Myocyte (in vitro differentiated cells): ENCODE measurements at places on chromosomes 16 and 17. TPM values are rescaled to one million over a fixed set of nuclear protein-coding genes. Genes with fewer than 3 reads are reported as not detected.

- DNase-seq = peak; percentile 93
Measured at GRCh38 chr17:41665566-41666236, 23.0 kb upstream of the EIF1 start.

- peak; percentile 26 for DNase-seq
Measured at GRCh38 chr16:24758373-24758772, 28.9 kb downstream of the TNRC6A start.

DNA sequence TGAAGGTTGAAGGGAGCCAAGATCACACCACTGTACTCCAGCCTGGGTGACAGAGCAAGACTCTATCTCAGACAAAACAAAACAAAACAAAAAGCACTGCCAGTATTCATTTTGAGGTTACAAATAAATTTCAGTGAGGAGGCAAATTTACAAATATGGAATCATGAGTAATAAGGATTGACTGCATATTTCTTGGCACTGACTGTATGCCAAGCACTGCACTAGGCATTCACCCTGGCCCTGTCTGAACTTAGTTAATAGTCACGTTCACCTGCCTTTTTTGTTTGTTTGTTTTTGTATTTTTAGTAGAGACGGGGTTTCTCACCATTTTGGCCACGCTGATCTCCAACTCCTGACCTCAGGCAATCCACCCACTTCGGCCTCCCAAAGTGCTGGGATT, 5.1 kb downstream of the LDAF1 start:
- DNase-seq = no peak

The LLGL2 gene
- 0.68 and 0.75 TPM in 2 replicates for total RNA-seq

- peak; percentile 62 for DNase-seq
Measured at GRCh38 chr16:66212428-66212827, 154.1 kb upstream of the CDH5 start.

- no peak for DNase-seq
Measured at GRCh38 chr17:13266606-13267005, 248.8 kb upstream of the ELAC2 start.
